T-helper 9 cell (primary cell): ENCODE measurements at places on chromosomes 3 and 15.

DNA sequence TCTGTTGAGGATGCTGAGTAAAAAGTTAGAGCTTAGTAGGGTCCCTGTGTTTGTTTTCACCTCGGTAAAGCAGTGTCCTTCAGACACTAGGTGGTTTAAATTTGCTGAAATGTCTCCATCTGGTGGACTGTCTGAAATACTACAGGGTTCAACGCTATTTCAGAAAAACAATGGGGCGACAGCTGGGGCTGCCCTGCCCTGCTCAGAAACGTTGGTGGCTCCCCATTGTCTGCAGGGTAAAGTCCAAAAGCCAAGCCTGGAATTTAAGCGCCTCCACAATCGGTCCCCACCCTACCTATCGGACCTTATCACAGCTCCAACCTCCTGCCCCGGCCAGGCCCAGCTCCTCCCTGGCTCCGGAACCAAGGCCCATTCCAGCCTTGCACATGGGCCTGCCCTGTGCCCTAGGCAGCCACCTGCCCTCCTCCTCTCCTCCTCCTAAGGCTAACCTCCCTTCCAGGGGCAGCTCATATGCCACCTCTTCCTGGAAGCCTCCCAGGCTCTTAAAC, 4.3 kb upstream of the TSEN2 start:
- no peak for DNase-seq

GRCh38 chr15:80698676-80699075, 3.6 kb downstream of the ABHD17C start:
- DNase-seq = no peak

- DNase-seq = no peak
Observed at GRCh38 chr3:64186667-64187064, 38.6 kb downstream of the PRICKLE2 start.

- DNase-seq = no peak
Observed at GRCh38 chr3:170780955-170781354, 89.0 kb downstream of the RPL22L1 start.

DNA sequence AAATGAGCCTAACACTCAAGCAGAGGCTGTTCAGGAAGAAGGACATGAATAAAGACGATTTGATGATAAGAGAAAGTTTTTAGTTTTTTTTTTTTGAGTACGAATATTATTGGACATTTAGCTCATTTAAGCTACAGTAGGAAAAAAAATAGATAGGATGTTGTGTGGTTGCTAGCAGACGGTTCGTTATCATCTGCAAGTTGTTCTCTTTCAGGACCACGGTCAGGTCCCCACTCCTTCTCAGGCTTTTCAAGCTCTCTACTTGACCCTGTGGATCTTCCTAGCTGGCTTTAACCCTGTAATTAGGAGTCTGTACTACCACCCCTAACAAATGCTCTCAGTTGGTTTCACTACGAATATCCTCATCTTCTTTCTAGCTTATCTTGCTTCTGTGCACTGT, 1.1 kb downstream of the KCNH8 start:
- DNase-seq = no peak

- DNase-seq = no peak
Observed at GRCh38 chr3:4351872-4352271, 48.7 kb downstream of the SETMAR start.

DNA sequence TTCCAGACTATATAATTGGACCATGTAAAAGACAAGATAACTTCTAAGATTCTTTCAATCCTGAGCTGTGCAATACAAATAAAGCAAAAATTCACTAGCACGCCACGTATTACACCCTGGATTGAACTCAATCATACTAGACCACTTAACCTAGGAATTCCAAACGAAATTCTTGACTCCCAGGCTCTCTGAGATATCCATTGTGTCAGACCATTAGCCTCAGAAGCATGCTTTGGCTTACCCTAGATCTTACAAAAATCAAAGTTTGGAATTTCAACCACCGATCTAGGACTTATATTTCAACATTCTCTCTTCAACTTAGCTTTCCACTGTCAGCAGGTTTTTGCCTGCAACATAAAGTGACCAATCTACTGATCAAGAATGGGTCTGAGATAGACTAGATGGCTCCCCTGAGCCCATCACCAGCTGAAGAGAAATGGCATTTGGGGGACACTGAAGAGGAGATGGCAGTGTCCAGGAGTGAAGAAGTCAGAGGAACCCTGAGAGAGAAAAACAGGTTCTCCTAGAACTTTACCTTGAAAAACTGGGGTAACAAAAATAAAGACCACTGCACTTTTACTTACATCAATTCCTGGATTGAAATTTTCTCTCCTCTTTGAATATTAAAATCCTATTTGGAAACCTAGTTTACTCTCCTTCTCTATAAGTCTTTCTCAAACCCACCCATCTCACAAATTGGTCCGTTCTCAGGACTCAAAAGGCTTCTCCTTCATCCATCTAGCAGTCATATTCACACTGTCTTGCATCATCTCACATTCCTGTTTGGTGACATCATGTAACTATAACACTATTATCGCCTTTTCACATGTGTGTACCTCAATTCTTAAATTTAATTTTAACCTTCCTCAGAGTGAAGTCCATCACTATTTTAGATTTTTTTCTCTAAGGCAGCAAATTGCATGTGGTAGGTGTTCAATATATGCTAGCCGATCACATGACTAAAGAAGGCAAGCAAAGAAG, 18.5 kb downstream of the CPNE4 start:
- DNase-seq = no peak

DNA sequence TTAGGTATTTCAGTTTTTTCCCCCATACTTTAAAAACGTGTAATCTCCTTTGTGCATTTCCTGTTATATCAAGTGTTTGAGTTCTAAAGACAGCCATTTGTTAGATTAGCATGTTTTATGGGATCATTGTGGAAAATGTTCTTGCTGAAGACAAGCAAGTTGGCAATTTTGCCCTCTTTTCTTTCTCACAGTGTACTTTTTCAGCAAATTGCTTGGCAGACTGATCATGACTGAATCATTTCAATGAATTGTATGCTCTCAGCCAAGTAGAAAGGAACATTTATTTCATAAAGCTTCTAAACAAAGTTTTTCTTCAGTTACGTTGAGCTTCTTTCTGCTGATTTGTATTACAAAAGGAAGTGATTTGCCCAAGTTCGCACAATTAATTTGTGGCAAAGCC, 51.6 kb downstream of the ATG7 start:
- DNase-seq = no peak

- DNase-seq = no peak
Observed at GRCh38 chr15:43111354-43111753, 5.5 kb upstream of the UBR1 start.

- no peak for DNase-seq
Observed at GRCh38 chr15:92243227-92243626, 150.5 kb upstream of the ST8SIA2 start.

DNA sequence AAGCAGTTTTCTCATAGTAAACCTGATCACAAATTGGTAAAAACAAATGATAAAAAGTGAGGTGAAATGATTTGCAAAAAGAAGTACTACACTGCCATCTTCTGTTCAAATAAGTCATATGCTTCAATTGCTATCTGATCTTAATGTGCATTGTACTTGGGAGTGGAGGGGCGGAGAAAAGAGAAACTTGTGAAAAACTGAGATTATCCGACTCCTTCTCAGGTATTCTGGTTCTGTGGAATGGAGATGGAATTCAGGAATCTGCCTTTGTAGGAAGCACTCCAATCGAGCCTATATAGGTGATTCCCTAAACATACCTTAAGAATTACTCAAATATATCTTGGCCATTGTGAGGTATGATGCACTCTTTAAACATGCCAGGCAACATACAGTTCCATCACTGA, 180.6 kb downstream of the CHL1 start:
- DNase-seq = no peak

- no peak for DNase-seq
Observed at GRCh38 chr3:58013973-58014649, 5.9 kb downstream of the FLNB start.

DNA sequence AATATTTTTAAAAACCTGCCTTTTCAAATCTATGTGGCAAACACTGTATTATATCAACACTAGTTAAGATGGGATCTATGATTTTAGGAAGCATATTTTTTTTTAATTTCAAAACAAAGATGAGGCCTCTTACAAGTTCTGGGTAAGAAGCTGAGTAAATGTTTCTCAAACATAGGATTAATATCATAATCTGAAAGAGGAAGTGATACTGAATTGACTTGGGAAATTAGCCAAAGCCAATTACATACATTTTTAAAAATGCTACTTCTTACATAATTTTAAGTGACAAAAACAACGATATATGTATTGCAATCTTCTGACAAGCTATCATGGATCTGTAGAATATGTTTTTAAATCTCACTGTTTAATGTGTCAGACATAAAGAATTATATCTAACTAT, 135.1 kb upstream of the UBP1 start:
- no peak for DNase-seq

- no peak for DNase-seq
Observed at GRCh38 chr15:60761505-60761845, 282.5 kb upstream of the ICE2 start.

DNA sequence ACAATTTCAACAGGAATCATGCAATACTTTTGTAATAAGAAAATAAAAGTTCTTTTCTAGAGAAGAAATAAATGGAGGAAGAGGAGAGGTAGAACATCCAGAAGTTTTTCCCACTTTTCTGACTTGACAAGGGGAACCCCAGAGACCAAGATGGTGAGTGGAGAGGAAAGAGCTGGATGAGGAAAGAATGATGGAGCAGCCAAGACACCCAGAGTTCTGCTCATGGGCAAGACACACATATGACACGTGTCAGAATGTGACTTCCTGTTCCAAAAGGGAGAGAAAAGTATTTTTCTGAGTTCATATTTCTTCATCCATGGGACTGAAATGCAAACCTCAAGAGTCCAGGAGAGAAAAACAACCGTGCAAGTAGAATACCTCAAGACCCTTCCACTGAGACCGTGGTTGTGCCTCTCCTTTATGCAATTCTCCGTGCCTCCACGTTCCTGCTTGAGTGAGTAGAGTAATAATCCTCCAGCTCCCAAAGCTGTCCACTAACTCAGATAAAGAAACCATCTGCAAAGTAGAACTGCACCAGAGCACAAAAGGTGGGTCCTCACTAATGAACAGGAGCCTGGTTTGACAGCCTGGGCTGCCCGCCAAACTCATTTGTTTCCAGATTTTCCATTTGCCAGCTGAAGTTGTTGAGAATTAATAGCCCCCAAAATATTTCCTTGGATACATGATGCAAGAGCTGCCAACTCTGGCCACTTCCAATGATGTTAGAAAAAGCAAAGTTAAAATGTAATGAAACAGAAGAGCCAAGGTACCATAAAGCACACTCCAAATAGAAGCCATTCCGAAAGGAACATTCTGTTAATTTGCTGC, 272.6 kb upstream of the IGF1R start:
- DNase-seq = no peak

DNA sequence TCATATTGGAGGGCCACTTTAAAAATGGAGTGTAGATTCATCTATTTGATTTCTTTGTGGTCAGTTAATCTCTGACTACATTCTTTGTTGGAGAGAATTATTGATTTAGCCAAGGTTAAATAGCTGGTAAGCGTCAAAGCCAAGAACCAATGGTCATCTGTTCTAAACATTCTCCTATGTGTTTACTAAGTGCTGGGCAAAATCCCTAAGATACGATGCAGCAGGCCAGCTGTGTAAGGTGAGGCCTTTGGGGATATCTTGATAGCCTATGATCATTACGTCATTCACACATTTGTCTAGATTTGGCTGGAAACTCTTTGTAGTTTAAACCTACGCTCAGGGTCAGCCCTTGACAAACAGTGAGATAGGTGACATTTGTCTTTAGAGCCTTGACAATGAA, 236.2 kb downstream of the NR1D2 start:
- DNase-seq = no peak

DNA sequence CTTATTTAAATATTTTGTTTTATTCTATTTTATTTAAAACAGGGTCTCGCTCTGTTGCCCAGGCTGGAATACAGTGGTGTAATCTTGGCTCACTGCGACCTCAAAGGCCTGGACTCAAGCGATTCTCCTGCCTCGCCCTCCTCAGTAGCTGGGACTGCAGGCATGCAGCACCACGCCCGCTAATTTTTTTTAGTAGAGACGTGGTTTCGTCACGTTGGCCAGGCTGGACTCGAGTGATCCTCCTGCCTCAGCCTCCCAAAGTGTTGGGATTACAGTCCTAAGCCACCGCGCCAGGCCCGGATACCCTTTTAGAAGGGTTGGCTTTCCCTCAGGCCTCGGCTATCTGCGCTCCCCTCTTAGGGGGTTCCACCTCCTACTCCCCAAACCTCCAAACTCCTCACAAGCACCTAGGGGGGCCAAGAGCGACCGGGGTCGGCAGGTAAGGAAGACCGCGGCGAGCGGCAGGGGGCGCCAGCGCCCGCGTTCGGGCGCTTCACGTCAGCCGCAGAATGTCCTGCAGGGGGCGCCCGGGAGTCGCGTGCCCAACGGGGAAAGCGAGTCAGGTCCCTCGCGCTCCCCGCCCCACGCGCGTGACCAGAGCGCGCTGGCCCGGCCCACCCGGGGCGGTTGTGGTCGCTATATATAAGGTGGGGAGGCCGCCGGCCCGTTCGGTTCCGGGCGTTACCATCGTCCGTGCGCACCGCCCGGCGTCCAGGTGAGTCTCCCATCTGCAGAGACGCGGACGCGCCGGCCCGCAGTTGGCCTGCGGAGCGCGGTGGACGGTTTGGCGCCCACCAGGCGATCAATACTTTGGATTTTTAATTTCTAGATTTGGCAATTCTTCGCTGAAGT, 51.8 kb upstream of the GATM start:
- peak; percentile 95 for DNase-seq

- DNase-seq = no peak
Observed at GRCh38 chr3:32077260-32078084, 28.9 kb upstream of the GPD1L start.

DNA sequence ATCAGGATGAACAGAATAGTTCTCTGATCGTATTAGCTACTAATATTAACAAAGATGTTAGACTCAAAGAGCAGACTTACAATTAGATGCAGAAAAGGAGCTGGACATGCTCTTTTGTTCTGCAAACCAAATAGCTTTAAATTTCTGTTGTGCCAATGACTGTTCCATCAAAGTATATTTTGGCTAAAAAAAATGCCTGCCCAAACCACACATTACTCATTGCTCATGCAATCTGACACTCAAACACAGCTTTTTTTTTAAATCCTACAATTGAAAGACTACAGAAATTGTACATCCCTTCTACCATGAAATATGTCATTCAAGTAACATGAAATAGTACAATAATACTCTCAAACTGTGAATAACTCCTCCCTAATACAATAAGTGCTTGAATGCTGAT, 48.6 kb downstream of the SHOX2 start:
- DNase-seq = no peak

DNA sequence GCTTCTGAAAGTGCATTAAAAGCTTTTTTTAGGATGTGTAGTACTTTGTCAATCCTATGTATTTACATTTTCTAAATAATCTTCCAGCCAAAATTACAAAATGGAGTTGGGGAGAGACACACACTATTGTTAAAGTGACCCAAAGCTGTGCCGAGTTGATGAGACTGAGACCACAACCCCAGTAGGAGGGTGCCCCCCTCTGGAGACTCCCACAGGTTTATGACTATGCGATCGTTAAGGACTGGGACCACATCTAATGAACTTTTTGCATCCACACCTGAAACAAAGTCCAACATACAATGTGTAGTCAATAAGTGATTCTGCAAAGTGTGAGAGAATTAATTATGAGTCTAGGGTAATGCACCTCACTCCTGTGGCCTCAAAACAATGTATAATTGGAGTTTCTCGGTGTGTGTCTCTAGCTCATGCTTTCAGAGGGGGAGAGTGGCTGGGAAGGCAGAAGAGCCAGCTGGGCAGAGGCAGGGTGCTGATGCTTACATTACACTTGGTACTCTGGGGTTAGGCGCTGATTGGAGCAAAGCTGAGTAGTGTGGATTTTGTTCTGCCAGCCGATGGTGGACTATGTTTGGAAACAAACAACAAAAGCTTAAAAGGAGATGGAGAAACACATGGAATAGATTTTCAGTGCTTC, 102.8 kb downstream of the KCNH8 start:
- no peak for DNase-seq

GRCh38 chr3:15223685-15224572, 17.9 kb downstream of the CAPN7 start:
- no peak for DNase-seq
